Left ventricle myocardium inferior (tissue), 1 donor: ENCODE measurements at places on chromosomes 7 and 10. TPM values are rescaled to one million over a fixed set of nuclear protein-coding genes. Genes with fewer than 3 reads are reported as not detected.

ENTPD1 gene
- 7.7 TPM for total RNA-seq

GRCh38 chr7:68684246-68684839 lies 913.9 kb upstream of the AUTS2 start:
- peaks cover 31% of the 10 kb centered on the region for H3K27me3 ChIP-seq
- H3K4me3 ChIP-seq = no peak overlapping the region
- no peaks in the 10 kb centered on the region for H3K36me3 ChIP-seq
- H3K27ac ChIP-seq = no peak overlapping the region
- no peak for DNase-seq

SLC13A1 gene
- total RNA-seq = not detected

VWA2 gene
- total RNA-seq = not detected

DNA sequence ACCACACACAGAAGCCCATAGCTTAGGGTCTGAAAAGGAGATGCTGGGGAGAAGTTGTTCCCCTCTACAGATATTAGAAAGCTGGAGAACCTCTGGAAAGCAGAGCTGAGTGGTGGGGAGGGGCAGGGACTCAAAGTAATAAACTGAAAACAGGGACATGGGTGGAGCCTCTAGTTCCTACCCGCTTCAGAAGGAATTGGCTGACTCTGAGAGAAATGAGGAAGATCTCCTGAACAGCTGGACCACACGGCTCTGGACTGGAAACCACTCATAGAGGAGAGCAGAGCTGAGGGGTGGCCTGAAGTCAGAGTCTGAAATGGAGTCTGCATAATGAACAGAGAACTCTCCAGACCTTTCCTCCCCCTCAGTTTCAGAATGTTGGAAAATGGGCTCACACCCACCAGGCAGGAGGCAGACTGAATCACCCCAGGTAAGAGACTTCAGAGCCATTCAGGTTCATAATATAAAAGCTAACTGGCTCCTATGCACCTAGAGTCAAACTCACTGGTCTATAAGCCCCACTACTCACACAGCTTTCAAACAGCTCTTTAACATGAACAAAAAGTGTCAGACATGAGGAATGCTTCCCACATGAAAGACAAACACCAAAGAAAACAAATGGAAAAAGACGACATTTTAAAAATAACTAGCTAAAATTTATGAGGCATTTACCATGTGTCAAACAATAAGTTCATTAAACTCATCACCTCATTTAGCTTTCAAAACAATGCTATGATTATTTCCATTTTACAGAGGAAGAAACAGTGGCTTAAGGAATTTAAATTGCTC lies 68.1 kb downstream of the RNF216 start:
- H3K4me3 ChIP-seq = no peak overlapping the region

DNA sequence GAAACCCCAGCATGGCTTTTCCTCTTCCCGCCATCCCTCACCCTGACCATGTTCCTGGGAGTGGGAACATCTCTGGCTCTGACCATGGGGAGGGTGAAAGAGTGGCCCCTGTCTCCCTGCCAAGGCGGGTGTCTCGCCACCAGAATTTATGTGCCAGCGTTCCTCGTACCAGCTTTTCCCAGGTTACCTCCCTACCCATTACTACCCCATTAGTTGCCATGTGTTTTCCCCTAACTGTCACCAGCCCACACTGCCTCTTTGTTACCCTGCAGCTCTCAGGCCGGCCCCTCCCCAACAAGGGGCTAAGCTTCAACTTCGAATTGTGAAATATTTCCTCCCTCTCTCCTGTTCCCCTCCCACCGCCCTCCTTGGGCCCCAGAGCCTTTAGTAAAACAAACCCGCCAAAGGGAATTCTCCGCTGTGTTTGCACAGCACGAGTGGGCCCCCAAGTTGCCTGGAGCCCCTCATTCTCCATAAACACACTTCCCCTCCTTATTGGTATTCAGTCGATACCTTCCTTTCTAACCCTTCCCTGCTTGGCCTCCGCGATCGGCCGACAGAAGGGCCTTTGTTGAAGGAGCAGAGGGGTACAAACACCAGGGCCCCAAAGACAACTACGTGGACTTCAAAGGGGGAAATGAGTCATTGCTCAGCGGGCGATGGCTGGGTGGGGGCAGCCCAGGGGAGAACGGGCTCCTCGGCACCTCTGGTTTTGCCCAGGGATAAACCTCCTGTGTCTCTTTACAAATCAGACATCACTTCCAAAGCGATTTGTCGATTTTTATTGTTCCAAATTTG lies 45.5 kb downstream of the SLIT1 start:
- H3K27ac ChIP-seq = no peak overlapping the region
- DNase-seq = no peak
- peaks cover 10% of the 10 kb centered on the region for H3K4me1 ChIP-seq
- H3K36me3 ChIP-seq = no peaks in the 10 kb centered on the region
- no peak overlapping the region for H3K4me3 ChIP-seq

GRCh38 chr10:7477538-7478334 lies 66.9 kb upstream of the SFMBT2 start:
- no peak for DNase-seq
- H3K36me3 ChIP-seq = no peaks in the 10 kb centered on the region
- H3K27me3 ChIP-seq = peaks cover 13% of the 10 kb centered on the region
- H3K4me1 ChIP-seq = peaks cover 20% of the 10 kb centered on the region

- H3K27ac ChIP-seq = no peak overlapping the region
- H3K27me3 ChIP-seq = peaks cover 83% of the 10 kb centered on the region
- no peaks in the 10 kb centered on the region for H3K36me3 ChIP-seq
- H3K4me1 ChIP-seq = no peaks in the 10 kb centered on the region
These were observed 409.5 kb downstream of the GLRX3 start for GRCh38 chr10:130545697-130546096.

DNA sequence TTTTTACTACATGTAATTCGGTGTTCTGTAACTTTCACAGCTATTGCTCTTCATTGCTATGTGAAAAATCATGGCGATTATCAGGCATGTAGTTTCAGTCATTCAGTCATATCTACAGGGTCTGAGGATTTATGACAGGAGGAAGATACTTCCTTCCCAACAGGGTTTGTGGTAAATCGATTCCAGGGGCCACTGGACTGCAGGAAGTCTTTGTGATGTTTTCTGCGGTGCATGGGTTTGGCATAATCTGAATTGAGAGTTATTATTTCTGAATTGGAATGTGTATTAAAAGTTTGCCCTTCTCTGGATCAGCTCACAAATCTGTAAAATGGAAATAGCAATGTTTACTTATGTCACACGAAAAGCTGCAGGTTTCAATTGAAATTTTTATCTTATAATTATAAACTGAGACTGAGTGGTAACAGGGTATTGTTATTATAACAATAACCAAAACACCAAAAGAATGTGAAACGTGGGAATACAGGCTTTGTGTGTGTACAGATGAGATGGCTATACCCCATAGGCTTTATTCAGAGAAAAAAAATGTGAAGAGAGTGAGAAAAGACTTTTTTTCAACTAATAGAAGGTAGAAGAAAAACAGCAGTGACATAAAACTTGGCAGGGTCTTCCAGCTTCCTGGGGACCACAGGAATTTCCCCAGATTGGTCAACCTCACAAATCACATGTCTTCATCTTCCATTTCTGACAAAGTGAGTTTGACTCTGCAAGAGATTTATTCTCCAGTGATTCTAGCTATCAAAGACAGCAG lies 307.7 kb upstream of the NFE2L3 start:
- peaks cover under 1% of the 10 kb centered on the region for H3K27me3 ChIP-seq
- H3K36me3 ChIP-seq = no peaks in the 10 kb centered on the region
- peak overlapping the region; percentile 15 for H3K27ac ChIP-seq
- H3K4me3 ChIP-seq = no peak overlapping the region
- H3K4me1 ChIP-seq = peaks cover 84% of the 10 kb centered on the region
- no peak for DNase-seq

- H3K4me3 ChIP-seq = no peak overlapping the region
- H3K27me3 ChIP-seq = no peaks in the 10 kb centered on the region
- H3K27ac ChIP-seq = no peak overlapping the region
These were observed 68.1 kb downstream of the PRTFDC1 start for GRCh38 chr10:24884316-24884715.

KBTBD2 gene
- 25.3 TPM for total RNA-seq

GRCh38 chr7:1169409-1170368 lies 9.7 kb upstream of the ZFAND2A start:
- H3K36me3 ChIP-seq = no peaks in the 10 kb centered on the region
- H3K4me1 ChIP-seq = peaks cover 10% of the 10 kb centered on the region
- no peaks in the 10 kb centered on the region for H3K27me3 ChIP-seq
- peak overlapping the region; percentile 61 for H3K4me3 ChIP-seq
- peak overlapping the region; percentile 69 for H3K27ac ChIP-seq

DNA sequence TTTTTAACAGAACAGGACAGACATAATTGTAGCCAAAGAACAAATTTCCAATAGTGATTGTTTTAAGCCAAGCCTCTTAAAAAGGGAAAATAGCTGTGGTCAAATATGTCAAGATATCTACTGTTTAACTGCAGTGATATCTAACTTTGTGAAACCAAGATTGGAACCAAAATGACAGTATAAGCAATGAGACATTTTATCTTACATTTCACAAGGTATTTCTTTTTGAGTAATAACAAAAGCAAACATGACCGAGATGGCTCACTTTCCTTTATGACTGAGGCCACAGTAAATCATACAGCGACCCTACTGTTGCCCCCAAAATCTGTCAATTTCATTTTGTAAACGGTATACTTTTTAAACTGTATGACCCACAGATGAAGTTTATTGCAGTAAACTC lies 215.8 kb downstream of the MLLT10 start:
- H3K27ac ChIP-seq = no peak overlapping the region
- DNase-seq = no peak
- no peak overlapping the region for H3K4me3 ChIP-seq
- no peaks in the 10 kb centered on the region for H3K27me3 ChIP-seq
- H3K4me1 ChIP-seq = no peaks in the 10 kb centered on the region

GRCh38 chr7:157938211-157938610 lies 601.4 kb downstream of the DNAJB6 start:
- H3K27ac ChIP-seq = no peak overlapping the region
- peaks cover 45% of the 10 kb centered on the region for H3K27me3 ChIP-seq
- H3K4me3 ChIP-seq = no peak overlapping the region
- no peak for DNase-seq
- H3K36me3 ChIP-seq = no peaks in the 10 kb centered on the region
- H3K4me1 ChIP-seq = no peaks in the 10 kb centered on the region

SAMD9L gene
- total RNA-seq = 3.7 TPM

PRLHR gene
- not detected for total RNA-seq

GRCh38 chr7:159007996-159008389 lies 136.7 kb downstream of the VIPR2 start:
- H3K4me1 ChIP-seq = peaks cover 21% of the 10 kb centered on the region
- H3K4me3 ChIP-seq = no peak overlapping the region
- no peaks in the 10 kb centered on the region for H3K27me3 ChIP-seq
- H3K36me3 ChIP-seq = no peaks in the 10 kb centered on the region
- H3K27ac ChIP-seq = peak overlapping the region; percentile 35

DNAJC12 gene
- total RNA-seq = 6.1 TPM

- DNase-seq = no peak
- no peak overlapping the region for H3K27ac ChIP-seq
- H3K36me3 ChIP-seq = peaks cover 29% of the 10 kb centered on the region
- H3K27me3 ChIP-seq = no peaks in the 10 kb centered on the region
- no peaks in the 10 kb centered on the region for H3K4me1 ChIP-seq
These were observed 25.2 kb downstream of the IQCE start for GRCh38 chr7:2583798-2584580.

SOSTDC1 gene
- total RNA-seq = 0.85 TPM

GRCh38 chr10:100153239-100153825 lies 32.5 kb downstream of the ERLIN1 start:
- H3K4me1 ChIP-seq = no peaks in the 10 kb centered on the region
- DNase-seq = no peak
- no peaks in the 10 kb centered on the region for H3K27me3 ChIP-seq
- H3K4me3 ChIP-seq = no peak overlapping the region
- no peak overlapping the region for H3K27ac ChIP-seq
- peaks cover 60% of the 10 kb centered on the region for H3K36me3 ChIP-seq

GRCh38 chr7:131097662-131098376 lies 229.9 kb upstream of the MKLN1 start:
- H3K36me3 ChIP-seq = peaks cover 26% of the 10 kb centered on the region
- peak overlapping the region; percentile 9 for H3K27ac ChIP-seq
- DNase-seq = no peak
- peaks cover 98% of the 10 kb centered on the region for H3K4me1 ChIP-seq
